ENCODE measurements at places on chromosomes 6 and 20. TPM values are rescaled to one million over a fixed set of nuclear protein-coding genes. Genes with fewer than 3 reads are reported as not detected.

GRCh38 chr20:9311132-9311531 is 203.3 kb upstream of the LAMP5 start:
- no peak for DNase-seq

GRCh38 chr6:93358435-93358834 is 60.9 kb downstream of the EPHA7 start:
- DNase-seq, result no peak

- DNase-seq, result no peak
Observed at GRCh38 chr6:131652472-131652871, 15.4 kb downstream of the ENPP3 start.

GRCh38 chr6:9606435-9607134 is 808.3 kb downstream of the TFAP2A start:
- no peak for DNase-seq

DNA sequence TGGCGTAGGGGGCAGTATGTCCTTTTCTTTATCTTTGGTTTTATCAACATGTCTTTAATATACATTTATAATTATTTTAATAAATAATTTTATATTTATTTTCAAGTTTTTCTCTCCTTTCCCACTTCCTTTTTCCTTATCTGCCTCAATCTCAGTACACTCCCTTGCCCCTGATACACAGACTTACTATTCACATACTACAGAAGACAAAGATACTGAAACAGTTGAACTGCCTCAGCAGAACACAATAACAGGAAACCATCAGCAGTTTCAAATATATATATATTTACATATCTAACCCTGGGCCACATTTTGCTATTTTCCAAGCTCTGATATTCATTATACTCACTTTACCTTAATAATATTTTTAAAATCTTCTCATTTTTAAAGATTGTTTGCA is 19.8 kb downstream of the IBTK start:
- no peak for DNase-seq

GRCh38 chr6:5208471-5208971 is 52.2 kb downstream of the LYRM4 start:
- DNase-seq, result no peak

DNA sequence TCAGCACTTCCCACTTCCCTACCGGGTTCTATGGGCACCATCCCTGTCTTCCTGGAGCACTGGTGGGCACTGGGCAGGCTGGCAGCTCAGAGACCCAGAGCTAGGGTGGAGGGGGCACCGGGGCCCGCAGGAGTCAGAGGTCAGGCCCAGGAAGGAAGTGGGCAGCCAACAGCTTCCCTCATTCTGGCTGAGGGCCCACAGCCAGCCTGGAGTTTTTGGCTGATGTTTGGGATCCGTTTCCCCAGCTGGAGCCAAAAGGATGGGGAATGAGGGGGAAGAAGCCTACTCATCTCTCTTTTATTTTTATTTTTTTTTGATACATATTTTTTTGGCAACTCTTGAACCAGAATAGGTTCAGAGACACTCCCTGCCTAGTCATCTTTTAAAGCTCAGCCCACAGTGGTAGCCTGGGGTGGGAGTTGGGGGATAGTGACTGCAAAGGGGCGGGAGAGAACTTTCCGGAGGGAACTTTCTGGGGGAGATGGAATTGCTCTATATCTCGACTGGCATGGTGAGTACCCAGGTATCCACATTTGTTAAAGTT is 54.2 kb upstream of the MLN start:
- no peak for DNase-seq

GRCh38 chr20:17749978-17750721 is 50.4 kb downstream of the BANF2 start:
- no peak for DNase-seq

- no peak for DNase-seq
Observed at GRCh38 chr6:17724341-17724740, 17.6 kb upstream of the NUP153 start.

DNA sequence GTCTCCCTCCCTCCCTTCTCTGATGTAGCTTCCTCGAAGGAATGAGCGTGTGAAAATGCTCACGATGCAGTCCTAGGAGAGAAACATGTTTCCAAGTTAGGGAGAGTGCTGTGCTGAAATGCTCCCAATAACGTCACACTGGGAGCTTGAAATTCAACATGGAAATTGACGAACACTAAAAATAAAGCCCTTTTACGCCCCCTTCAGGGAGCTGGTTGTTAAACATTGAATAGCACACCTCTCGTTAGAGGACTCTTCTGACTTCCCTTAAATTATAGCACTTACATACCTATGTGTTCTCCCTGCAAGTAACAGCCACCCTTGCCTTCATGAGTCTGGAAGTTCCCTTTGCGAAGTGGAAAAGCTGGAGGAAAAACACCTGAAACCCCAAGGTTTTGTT is 88.6 kb downstream of the BFSP1 start:
- DNase-seq, result no peak

GRCh38 chr20:3218307-3218988 is 9.2 kb downstream of the ITPA start:
- no peak for DNase-seq

GRCh38 chr6:135071541-135071940 is 16.9 kb upstream of the HBS1L start:
- no peak for DNase-seq

DNA sequence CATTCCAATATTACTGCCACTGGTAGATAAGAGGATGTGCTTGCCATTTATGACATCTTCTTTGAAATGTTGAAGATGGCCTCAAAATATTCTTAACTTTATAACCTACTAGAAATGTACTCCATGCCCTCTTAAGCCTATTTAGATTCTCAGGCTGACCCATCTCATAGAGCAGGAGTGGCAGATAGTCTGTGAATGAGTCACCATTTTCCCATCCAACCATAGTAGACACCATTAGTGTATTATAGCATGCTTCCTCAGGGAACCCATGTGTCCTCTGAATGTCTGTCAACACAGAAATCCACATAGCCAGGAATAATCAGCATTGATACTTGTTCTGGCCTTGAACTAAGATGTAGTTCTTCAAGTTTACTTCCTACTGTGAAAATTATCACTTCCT is 150.2 kb downstream of the IMPG1 start:
- no peak for DNase-seq

- no peak for DNase-seq
Observed at GRCh38 chr6:14501240-14501639, 383.7 kb downstream of the CD83 start.

GRCh38 chr6:144298194-144298593 is 13.1 kb downstream of the UTRN start:
- no peak for DNase-seq

DNA sequence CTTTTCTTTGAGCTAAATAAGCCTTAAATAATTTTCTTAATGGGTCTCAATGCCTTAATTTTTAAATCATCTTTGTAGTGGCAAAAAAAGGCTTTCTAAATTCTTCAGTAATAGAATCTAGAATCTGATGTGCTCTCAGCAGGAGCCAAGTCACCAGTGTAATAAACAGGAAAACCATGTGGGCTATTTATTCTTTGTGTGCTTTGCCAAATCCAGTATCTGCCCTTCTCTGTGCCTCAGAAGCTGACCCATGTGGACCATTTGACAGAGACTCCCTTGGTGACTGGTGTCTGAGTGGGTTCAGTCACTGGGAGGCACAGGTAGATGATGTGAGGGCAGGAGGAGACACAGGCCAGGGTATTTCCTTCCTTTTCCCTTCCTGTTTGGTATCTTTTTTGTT is 152.9 kb downstream of the PAK5 start:
- no peak for DNase-seq

- DNase-seq, result no peak
Observed at GRCh38 chr6:45212976-45213375, 115.2 kb upstream of the RUNX2 start.

GRCh38 chr6:64250126-64250525 is 614.5 kb downstream of the PHF3 start:
- no peak for DNase-seq

DNA sequence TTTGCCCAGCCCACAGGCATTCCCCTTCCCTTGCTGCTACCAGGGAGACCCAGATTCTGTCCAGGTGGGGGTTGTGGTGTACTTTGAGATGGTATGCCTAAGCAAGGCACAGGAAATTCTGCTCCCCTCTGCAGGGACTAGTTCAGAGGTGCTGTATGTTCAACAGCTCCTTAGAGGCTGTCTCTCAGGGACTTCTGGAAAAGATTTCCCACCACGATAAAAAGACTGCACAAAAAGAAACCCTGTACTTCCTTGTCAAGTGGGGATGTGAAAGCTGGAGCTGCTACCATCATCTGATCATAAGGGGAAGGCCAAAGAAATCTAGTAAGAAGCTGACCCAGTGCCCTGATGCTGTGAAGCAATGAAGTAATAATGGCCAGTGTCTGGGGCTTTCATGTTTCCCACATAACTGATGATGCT is 51.5 kb upstream of the SMIM29 start:
- DNase-seq, result no peak

DNA sequence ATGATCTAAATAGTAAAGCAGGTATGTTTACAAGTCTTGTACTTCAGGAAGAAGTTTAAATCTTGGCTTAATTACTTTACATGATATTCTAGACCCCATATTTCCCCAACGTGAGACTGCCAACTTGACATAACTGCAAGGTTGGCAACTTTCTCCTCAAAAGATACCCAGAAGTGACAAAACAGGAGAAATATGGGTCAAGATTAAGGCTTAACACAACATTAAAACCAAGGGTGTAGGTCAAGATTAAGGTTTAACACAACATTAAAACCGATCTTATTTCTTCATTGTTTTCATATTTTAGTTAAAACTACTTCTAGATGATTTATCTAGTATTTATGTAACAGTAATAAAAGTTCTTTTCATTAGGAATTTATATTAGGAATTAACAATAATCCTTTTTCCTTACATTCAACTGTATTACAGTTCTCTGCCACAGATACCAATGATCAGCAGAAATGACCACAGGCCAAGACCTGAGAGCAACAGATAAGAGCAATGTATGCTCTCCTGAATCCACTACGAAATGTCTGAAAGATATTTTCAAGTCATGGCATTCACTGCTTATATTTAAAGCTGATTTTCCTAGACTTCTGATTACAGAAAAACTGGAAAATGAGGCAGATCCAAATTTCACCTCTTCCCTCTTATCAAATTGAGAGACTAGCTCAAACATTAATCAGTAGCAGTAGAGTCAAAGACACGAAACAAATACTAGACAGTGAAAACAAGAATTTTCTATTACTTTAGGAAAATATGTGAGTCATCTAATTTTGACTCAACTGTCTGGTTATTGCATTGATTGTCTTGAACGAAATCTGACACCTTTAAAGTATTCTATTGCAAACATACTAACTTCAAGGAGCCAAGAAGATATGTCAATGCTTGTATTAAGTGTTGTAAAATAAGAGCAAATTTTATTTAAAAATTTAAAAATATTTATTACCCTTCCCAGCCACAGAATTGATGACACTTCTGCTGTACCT is 72.3 kb downstream of the RNGTT start:
- no peak for DNase-seq

- DNase-seq, result no peak
Observed at GRCh38 chr20:4170621-4171537, 155.5 kb upstream of the RNF24 start.

DNA sequence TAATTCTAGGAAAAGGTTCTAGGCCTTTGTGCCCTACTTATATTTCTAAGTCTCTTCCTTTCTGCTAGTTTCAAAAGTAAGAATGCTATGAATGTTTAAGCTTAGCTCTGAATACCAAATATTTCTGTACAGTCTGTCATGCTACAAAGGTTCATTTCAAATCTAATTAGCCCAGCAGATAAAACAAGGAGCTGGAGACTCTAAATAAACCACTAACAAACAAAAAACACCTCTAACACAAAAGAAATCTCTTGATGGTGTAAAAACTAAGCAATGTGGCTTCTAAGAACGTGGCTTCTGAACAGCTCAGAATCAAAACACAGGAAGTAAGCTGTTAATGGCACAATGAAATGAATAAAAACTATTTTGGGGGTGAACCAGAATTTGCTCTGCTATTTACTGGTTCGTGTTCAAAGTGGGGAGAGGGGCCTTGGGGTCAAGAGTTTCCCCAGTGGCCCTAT is 198.3 kb downstream of the BCAS1 start:
- DNase-seq, result no peak

DNA sequence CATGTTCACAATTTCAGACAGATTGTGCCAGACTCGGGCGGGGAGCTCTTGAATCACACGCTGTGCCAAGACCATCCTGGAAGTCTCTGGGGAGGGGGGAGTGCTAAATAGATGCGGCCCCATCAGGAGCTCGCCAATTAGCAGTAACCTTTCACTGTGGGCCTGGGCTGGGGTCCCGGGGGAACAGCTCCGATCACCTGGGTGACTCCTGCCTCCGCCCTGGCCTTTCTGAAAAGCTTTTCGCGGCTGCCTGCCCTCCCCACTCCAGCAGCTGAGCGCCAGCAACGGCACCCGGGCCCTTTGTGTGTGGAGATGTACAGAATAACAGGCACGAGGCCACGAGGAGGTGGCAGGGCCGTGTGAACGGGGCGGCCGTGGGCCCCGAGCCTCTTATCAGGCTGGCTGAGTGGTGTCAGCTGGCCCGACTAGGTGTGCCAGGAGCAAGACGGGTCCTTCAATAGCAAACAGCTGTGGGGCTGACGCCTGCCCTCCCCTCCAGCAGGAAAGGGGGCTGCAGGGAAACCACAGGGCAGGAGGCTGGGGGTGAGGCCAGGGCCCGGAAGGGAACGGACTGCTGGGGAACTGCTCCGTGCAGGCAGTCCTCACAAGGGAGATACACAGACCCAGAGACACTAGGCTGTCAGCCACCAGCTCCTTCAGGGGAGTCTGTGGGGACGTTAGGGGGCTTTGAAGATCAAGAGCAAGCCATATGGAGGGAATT is 56.8 kb downstream of the NOL4L start:
- DNase-seq, result no peak

DNA sequence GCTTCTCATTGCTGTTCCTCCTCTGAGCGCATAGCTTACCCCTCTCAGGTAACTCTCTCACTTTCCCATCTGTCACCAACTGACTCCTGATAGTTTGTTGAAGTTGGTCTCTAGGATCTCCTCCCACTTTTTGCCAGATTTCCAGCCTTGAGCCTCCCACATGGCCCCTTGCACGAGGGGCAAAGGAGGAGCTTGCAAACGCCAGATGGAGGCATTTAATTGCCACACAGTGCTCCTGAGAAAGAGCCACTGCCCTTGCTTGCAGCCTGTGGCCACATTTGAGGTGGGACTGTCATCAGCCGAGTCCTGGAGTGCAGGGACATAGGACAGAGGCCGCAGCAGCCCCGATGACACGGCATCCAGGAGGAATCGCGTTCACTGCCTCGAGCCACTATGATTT is 348.7 kb downstream of the SMOC2 start:
- no peak for DNase-seq

DNA sequence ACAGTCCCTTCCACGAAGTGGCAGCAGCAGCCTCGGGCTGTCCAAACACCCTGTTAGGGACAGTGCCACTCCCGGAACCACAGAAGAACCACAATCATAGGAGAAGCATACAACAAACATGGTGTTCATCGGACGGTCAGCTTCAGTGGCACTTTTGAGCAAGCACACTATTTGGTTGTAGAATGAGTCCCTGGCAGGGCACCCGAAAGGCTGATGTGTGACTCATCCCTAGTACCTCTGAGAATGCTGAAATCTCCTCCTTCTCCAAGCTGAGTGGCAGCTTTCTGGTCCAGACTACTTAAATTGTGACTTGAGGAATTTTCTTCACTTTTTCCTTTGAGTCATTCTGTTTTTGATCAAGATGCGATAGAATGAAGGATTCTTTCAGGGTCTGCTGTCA is 282.5 kb downstream of the ESR1 start:
- DNase-seq, result no peak

CCM2L gene
- polyA plus RNA-seq, result 6.6 TPM

RNF217 gene
- 12.1 TPM for polyA plus RNA-seq

LMBRD1 gene
- 163 TPM for polyA plus RNA-seq

HLA-G gene
- 3.3 TPM for polyA plus RNA-seq

SLC17A1 gene
- 30.1 TPM for polyA plus RNA-seq

ULBP2 gene
- 0.47 TPM for polyA plus RNA-seq

RAET1L gene
- not detected for polyA plus RNA-seq

MDFI gene
- polyA plus RNA-seq, result 40.6 TPM

SLC25A27 gene
- 58.9 TPM for polyA plus RNA-seq

BMP7 gene
- 83.6 TPM for polyA plus RNA-seq

GCNT2 gene
- 18.5 TPM for polyA plus RNA-seq

KIF6 gene
- polyA plus RNA-seq, result 3.6 TPM
